Mammary epithelial cell (primary cell): ENCODE measurements at places on chromosomes 3 and 15.

DNA sequence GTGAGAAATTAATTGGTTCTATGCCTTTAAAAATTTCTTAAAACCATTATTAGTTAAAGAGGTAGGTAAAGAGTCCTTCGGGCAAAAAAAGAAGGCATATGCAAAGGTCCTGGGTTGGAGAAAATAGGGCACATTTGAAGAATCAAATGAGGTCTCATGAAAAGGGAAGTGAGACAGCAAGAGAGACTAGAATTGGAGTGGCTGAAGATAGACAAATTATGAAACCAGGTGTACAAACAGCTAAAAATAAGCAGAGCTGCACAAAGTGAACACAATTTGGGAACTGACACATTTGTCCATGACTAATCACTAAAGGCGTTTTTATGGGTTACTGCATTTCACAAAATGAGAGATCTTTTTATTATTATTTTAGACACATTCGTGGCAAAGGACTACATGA lies 581.2 kb downstream of the PYDC2 start:
- no peak for DNase-seq

DNA sequence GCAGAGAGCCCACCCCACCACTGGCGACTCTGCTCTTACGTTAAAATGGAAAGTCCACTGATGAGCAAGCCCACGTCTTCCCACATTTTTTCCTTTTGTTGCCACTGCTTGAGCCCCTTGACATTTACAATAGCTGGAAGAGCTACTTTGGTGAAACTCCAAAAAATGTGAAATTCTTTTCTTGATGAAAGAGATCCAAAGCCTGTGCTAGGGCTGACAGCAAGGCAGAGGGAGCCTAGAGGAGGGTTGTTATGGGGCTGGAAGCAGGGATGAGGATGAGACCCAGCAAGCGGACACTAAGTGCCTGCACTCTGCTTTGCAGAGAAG lies 97.1 kb downstream of the CEMIP start:
- no peak for DNase-seq

GRCh38 chr15:50066202-50066601 lies 52.8 kb downstream of the ATP8B4 start:
- DNase-seq, result peak; percentile 53

- no peak for DNase-seq
Observed at GRCh38 chr15:67072958-67073357, 7.6 kb downstream of the SMAD3 start.

DNA sequence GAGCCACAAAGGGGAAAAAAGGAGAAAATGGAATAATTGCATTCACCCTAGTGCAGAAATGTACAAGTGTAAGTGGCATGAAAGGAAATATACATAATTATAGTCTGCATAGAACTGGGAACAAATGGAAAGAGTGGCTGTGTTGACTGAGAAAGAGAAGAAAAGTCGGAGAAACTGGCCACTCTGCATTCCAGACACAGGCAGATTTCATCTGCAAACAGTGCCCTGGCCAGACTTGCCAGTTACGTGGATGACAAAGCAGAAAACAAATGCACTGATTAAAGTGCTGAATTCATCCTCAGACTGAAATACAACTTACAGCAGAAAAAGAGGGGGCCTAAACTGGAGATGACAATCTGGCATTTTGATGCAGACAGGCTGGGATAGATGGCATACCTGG lies 129.8 kb downstream of the FGF12 start:
- no peak for DNase-seq

DNA sequence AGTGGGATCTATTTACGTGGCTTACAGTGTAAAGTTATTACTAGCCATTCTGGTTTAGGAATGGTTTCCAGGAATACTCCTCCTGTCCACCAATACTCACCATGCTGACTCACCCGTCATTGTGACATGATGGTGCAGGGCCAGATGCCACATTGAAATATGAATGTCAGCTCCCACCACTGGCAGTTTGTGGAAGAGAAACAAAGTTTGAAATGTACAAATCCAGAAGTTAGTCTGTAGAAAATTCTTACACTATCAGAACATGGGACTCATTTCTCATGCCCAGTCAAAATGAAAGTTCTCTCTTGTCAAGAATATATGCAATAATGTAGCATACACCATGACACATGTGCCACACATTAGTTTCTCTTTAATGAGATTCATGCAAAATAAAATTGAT lies 14.4 kb upstream of the TSPAN3 start:
- peak; percentile 31 for DNase-seq

- DNase-seq, result peak; percentile 29
Observed at GRCh38 chr3:94307588-94307987, 244.7 kb downstream of the NSUN3 start.

GRCh38 chr15:98565566-98565965 lies 82.8 kb upstream of the IGF1R start:
- no peak for DNase-seq

- peak; percentile 53 for DNase-seq
Observed at GRCh38 chr3:46892285-46893145, 15.0 kb downstream of the PTH1R start.
